Liver (tissue), 10 donors: ENCODE measurements at places on chromosomes 3 and 15. TPM values are rescaled to one million over a fixed set of nuclear protein-coding genes. Genes with fewer than 3 reads are reported as not detected.

- DNase-seq: peak; percentile 79
Observed at GRCh38 chr15:40873694-40874561, at the start of gene RHOV. TSS of gene RHOV (minus strand) at chr15:40874234. CDS start at chr15:40874139, 95 bp downstream.

GRCh38 chr3:95048564-95048963 lies 985.7 kb downstream of the NSUN3 start:
- DNase-seq: no peak

DNA sequence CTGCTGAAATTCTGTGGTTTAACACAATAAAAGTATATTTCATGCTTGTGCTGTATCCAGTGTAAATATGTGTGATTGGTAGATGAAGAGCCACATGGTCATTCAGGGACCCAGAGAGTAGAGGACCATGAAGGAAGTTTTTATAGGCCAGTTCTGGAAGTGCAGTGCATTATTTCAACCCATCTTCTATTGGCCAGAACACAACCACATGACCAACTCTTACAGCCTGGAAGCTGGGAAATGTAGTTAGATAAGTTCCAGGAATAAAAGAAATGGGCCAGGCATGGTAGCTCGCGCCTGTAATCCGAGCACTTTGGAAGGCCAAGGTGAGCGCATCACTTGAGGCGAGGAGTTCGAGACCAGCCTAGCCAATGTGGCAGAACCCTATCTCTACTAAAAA lies 21.4 kb upstream of the PRTG start:
- DNase-seq: no peak

GRCh38 chr3:70982700-70983140 lies 600.8 kb downstream of the FOXP1 start:
- DNase-seq: no peak

DNA sequence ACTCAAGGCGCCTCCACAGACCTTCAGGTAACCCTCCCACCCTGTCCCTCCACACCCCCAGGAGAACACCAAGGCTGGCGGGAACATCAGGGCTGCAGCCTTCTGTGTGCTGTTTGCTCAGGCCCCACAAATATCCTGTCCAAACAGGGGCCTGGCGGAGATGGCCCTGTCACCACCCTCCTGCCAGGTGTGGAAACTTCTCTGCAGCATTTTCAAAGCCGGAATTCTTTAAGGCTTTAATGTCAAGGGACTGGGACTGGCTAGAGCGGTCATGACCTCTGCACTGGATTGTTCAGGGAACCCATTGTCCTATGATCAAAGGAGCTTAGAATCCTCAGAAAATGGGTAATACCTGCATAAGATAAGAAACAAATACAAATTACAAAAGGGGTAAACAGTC lies 46.6 kb downstream of the FBLN2 start:
- no peak for DNase-seq

GRCh38 chr3:148642214-148642613 lies 55.5 kb upstream of the AGTR1 start:
- no peak for DNase-seq

- DNase-seq: no peak
Observed at GRCh38 chr3:156604642-156605144, 49.8 kb upstream of the SSR3 start.

ZDHHC23 gene
- 2.5 TPM for polyA plus RNA-seq

ANKRD34C gene
- polyA plus RNA-seq: not detected

GP9 gene
- polyA plus RNA-seq: 0.16 TPM
